ENCODE measurements at places on chromosomes 2 and 18.
A peak's percentile ranks its signal among the peaks of the same experiment; 100 is the strongest.

DNA sequence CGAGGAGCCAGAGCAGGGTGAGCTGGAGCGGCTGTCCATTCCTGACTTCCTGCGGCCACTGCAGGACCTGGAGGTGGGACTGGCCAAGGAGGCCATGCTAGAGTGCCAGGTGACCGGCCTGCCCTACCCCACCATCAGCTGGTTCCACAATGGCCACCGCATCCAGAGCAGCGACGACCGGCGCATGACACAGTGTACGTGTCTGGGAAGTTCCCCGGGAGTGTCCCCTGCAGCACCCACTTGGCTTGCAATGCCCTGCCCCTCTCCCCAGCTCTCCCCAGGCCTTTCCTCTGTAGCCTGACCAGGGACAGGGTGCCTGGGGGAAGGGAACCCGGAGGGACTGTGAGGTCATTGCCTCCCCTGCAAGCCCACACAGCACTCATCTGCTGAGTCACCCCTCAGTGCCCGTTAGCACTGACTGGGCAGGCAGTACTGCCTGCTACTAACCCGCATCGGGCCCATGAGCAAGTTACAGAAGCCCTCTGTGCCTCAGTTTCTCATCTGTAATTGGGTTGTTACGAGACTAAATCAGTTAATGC lies 29.4 kb upstream of the GMPPA start:
- peak; percentile 32 for DNase-seq

DNA sequence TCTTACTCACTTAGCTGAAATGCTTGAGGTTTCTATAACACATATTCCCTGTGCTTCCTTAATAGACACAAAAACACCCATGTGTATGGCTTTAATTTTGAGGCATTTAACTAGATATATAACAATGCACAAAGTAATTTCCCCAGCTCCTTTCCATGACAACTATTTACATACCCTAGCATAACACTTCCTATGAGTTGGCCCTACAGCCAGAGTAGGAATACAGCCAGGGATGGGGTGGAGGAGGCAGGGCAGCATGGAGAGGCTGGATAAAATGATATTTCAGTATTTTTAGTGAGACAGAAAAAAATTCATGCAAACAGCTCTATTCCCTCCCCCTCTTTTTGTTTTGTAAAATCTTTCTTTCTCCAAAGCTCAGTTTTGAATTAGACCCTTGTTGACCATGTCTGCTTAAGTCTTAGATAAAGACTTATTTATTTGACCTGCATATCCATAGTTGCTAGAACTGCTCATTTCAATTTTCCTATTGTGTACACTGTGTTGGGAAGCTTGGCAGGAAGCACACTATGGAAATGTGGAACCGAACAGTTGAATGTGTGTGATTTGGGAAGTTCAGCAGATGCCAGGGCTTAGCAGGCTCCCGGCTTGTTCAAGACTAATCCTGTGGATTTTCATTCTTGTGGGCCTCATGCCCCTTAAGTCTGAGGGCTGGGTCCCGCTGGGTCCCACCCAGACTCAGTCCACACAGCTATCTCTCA lies 11.2 kb upstream of the B3GNT2 start:
- DNase-seq: no peak

DNA sequence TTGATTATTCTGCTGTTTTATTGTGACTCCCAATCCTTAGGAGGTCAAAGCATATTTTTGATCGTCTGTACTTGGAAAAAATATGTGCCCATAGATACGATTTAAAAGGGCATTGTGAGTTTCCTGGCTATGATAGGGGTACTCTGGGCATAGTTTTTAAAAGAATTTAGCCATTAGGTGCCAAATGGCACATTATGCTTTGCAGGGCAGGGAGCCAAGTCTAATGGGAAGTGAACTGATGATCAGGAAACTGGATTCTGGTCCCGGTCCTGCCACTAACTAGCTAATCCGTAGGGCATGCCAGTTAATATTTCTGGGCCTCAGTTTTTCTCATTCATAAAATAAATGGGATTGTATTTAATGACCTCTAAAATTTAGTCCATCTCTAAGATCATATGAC lies 189.3 kb downstream of the LTBP1 start:
- DNase-seq: no peak

DNA sequence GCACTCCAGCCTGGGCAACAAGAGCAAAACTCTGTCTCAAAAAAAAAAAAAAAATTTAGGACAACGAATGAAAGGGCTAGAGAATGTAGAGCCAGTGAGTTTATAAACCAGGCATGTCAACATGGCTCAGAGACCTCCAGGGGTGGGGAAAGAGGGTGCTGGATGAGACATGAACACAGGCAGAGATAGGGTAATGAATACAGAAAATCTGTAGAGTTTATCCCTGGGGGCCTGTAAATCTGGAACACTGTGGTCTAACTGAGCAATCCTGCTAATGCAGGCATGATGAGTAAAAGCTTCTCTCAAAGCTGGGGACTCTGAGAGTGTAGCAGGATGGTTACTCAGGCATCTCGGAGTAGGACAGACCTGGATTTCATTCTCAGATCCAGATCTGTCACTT lies 59.2 kb upstream of the IGFBP2 start:
- no peak for DNase-seq

- DNase-seq: peak; percentile 8
These were observed 784.1 kb upstream of the FANCL start for GRCh38 chr2:59025157-59025757.

- DNase-seq: no peak
These were observed 280.3 kb upstream of the SKOR2 start for GRCh38 chr18:47531717-47532116.

- no peak for DNase-seq
These were observed 522.0 kb downstream of the SPAG16 start for GRCh38 chr2:213806125-213806726.

- DNase-seq: peak; percentile 88
These were observed 37.7 kb upstream of the SMAD2 start for GRCh38 chr18:47968006-47968676.

DNA sequence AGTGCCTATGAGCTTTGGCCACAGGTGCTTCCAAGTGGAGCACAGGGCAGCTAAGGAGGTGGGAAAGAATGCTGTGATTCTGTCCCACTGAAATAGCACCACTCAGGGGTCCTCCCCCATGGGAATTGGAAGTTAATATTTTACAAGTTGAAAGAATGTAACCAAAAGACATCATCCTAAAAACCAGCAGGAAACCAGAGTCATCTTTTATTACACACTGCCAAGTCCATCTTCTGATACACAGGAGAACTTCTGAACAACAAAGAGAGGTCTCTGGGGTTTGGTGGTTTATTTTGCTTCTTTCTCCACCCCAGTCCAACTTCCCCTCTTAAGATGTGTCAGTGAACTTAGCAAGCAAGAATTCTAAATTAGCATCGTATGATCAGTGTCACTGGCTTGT lies 47.7 kb downstream of the COLEC12 start:
- DNase-seq: no peak

DNA sequence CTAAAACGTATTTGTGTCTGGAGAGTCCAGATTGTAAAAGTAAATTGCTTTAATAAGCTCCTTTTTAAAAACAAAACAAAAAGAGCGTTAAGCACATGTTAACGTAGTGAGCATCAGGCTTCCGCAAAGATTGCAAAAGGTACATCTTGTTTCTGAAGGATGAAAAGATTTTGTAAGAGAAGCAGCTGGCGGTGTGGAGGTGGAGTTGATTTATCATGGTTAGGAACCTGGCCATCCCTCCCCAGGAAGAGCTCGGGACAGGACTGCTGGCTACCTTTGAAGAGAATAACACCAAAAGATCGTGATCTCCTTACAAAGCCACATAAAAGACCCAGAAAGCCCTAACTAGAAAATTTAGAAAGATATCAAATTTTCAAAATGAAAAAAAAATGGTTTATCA lies 132.2 kb downstream of the DNER start:
- no peak for DNase-seq

GRCh38 chr18:63970809-63971205 lies 926 bp downstream of the SERPINB8 start:
- DNase-seq: peak; percentile 60

GRCh38 chr2:16608661-16609643 lies 56.7 kb downstream of the CYRIA start:
- peak; percentile 74 for DNase-seq

- DNase-seq: peak; percentile 69
These were observed 13.4 kb downstream of the SERPINB7 start for GRCh38 chr18:63788447-63789096.

GRCh38 chr2:147122944-147123343 lies 721.9 kb upstream of the ACVR2A start:
- no peak for DNase-seq

GRCh38 chr2:69765096-69765380 lies 23.1 kb downstream of the ANXA4 start:
- no peak for DNase-seq

DNA sequence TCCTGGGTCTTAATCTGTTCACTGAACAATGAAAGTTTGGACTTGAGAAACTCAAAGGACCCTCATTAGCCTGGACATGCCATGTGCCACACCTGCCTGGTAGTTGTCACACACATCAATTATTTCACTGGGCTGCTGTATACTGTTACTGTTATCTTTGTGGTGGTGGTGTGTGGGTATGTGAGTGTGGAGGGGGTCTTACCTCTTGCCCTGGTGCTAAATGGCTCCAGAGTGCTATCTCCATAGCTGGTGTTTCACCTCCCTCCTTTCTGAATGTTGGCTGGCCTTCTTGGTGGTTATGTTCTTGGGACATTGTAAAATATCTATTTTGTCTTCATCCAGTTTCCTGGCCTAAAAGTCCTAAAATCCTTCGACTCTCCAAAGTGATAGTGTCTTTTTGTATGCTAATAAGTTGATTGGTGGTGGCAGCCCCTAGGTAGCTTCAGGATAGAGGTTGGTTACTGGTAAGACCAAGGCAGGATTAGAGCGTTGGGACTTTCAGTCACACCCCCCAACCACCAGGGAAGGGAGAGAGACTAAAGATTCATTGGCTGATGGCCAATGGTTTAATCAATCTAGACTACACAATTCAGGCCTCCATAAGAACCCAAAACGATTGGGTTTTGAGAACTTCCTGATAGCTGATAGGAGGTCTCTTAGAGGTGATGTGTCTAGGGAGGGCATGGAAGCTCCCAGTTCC lies 328.1 kb downstream of the MYCN start:
- no peak for DNase-seq

DNA sequence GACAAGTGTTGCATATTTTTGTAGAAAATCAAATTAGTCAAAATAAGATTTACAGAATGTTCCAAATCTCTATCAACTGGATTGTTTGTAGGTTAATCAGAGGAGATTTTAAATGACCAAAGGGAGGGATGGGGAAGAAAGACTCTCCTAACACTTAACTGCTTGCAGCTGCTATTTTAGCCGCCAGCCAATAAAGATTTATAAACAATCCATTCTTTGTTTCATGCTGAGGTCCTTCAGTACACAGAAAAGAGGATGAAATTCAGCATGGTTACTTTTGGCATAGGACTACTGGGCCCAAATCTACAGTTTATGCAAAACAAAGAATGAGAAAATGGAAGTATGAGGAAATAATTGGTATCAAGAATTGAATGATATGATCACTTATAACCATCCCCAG lies 86.4 kb upstream of the FN1 start:
- no peak for DNase-seq

- DNase-seq: no peak
These were observed 58.7 kb downstream of the TMEM18 start for GRCh38 chr2:618422-618990.

- DNase-seq: no peak
These were observed 16.1 kb upstream of the ARL5A start for GRCh38 chr2:151844211-151844896.

GRCh38 chr2:238498188-238498587 lies 71.5 kb downstream of the ASB1 start:
- no peak for DNase-seq

- no peak for DNase-seq
These were observed 14.4 kb upstream of the HES6 start for GRCh38 chr2:238254095-238254723.

DNA sequence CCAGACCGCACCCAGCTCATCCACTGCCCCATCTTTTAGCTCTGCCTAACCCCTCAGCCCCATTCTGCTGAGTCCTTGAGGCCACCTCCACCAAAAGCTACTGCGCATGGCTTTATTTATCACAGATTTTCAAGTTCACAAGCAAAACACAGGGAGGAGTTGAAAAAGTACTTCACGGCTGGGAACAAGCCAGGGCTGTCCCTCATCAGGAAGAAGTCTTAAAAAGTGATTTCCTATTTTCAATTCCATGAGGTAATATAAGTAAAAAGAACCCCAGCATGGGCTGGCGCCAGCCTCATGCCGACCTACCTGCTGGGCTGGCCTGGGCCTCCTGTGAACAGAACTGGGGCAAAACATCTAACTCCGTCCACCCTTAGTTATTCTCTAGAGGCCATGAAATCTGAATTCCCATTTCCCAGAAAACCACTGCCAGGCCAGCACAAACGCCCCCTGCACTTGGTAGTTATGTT lies 69.0 kb downstream of the POLR1A start:
- DNase-seq: no peak

DNA sequence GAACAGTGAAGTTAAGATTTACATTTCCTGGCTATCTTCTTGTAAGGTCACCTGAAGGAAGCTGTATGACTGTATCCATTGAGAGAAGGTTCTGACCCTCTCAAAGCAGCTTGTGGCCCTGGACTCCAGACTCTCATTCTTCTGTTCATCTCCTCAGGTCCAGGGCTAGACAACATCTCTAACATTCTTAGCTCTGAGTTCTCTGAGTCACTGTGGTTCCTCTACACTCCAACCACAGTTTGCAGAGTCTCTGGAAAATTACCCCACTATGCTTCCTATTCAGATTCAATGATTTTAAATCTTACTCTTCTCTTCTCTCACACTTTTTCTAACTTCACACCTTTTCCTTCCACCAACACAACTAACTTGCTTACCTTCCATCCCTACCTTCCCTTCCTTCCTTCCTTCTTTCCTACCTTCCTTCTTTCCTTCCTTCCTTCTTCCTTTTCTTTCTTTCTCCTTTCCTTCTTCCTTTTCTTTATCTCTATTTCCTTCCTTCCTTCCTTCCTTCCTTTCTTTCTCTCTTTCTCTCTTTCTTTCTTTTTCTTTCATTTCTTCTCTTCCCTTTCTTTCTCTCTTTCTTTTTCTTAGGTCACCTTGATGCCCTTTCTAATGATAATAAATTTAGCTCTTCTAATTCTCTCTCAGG lies 824.3 kb upstream of the ZEB2 start:
- DNase-seq: no peak

- peak; percentile 98 for DNase-seq
These were observed 22.6 kb downstream of the FER1L5 start for GRCh38 chr2:96665083-96665569.

- DNase-seq: no peak
These were observed 191.8 kb downstream of the LRRTM1 start for GRCh38 chr2:80112790-80113189.

GRCh38 chr2:133726973-133727372 lies 158.7 kb upstream of the NCKAP5 start:
- DNase-seq: no peak

- DNase-seq: no peak
These were observed 62.4 kb downstream of the LYPD1 start for GRCh38 chr2:132607426-132608090.

- no peak for DNase-seq
These were observed 175.5 kb downstream of the SETBP1 start for GRCh38 chr18:44856157-44856556.

DNA sequence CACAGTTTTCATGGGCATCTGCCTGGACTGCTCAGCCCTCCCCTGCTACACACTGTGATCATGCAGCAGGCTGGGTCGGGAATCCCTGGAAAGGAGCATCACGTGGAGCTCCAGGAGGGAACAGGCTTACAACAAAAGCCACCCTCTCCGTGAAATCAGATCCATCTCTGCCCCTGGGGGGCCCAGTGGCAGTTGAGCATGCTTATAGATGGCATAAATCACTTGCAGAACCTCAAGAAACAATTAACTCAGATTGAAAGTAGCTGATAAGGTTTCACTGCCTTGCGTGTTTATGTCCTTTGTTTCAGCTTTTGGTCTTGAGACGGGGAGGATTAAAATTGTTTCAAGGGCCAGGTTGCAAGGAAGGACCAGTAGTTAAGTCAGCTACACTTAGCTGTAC lies 354.8 kb upstream of the MEIS1 start:
- no peak for DNase-seq
